HFF-Myc (cell line): ENCODE measurements at places on chromosomes 1 and 21.

DNA sequence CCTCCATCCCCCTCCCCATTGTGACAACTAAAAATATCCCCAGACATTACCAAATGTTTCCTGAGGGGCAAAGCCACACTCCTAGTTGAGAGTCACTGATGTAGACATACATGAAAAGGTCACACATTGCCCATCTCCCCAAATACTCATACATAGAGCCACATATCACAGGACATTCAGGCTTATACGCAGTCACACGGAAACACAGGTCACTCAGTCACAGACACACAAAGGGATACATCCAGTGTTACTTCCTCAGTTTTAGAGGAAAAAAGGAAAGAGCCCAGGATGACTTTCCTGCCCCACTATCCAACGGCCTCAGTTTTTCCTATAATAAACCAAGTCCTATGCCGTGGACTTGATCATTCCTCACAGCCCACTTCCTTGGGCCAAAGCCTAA lies 1.9 kb downstream of the SLC39A1 start:
- DNase-seq = no peak

DNA sequence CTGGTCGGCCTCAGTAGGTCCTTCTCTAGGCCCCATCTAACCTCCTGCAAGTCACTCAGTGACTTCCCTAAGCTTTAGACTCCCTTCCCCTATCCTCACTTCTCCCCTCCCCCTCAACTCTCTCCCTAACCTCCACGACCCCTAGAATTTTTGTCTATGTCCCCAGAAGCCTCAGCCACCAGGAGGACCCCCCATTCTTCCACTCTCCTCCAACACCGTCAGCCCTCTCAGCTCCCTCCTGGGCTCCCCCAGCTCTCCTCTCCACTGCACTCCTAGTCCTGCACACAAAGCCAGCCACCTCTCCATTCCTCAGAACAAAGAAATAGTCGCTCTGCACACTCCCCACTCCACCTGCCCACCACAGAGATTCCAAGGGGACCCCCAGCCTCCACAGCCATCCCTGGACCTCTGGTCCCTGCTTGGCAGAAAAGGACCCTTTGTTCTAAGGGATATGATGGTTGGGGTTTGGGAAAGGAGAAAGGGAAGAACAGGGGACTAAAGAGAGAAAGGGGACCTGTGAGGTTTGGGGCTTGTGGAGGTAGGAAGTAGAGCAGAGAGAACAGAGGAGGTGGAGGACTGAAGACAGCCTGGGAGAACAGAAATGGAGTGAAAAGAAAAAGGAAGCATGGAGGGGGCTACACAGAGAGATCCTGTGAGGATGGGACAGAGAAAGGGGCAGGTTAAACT lies 2.8 kb downstream of the ARHGEF2 start:
- DNase-seq = no peak

DNA sequence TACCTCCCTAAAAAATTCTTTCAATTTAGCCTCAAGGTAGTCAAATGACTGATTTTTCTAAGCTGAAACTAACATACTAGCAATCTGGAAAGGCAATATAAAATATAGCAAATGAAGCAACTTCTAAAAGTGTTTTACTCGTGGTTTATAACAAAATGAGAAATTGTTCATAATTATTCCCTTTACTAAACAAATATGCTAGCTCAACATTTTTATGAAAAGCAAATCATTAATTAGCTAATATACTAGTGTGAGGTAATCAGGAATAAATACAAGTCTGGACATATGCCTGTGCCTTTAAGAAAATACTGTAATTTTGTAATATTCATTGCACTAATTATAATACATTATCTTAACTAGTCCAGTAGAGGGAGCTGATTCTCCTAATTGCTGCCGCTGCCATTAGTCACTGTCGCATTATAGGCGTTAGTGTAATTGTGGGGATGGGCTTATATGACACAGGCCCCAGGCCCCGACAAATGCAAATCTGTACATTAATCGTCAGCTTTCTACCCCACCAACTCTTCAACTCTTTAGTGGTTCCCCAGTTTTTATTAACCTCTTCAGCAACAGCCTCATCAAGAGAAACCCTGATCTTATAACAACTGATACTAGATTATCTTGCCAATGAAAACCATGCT lies 160.9 kb downstream of the GABPA start:
- DNase-seq = no peak

GRCh38 chr1:115412286-115412685 lies 74.2 kb upstream of the NGF start:
- no peak for DNase-seq

DNA sequence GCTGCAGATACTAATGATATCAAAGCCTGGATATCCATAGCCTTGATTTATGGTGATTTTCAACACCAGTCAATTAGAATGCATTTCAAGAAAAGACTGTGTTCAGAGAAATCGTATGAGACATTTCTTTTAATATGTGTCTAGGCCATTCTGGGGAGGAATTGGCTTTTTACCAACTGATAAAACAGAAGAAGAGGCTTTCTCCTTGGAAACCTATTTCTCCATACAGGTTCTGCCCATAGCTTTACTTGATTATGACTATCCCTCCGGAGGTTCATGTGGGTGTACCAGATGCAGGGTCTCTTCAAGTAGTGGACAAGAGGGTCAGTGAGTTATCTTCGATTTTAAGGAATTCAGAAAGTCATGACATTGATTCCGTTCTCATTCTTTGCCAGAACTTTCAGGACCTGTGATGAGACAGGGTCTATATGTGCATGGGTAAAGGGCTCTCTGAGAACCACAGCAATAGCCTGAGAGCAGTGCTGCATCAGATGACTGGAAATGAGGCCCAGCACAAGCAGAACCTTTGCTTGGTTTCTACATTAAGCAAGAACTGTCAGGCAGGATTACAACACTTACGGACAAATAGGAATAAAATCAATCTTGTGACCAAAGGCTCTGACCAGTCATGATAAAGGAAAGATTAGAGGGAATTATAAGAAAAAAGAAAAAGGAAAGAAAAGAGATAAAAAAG lies 263.7 kb upstream of the SGIP1 start:
- no peak for DNase-seq

DNA sequence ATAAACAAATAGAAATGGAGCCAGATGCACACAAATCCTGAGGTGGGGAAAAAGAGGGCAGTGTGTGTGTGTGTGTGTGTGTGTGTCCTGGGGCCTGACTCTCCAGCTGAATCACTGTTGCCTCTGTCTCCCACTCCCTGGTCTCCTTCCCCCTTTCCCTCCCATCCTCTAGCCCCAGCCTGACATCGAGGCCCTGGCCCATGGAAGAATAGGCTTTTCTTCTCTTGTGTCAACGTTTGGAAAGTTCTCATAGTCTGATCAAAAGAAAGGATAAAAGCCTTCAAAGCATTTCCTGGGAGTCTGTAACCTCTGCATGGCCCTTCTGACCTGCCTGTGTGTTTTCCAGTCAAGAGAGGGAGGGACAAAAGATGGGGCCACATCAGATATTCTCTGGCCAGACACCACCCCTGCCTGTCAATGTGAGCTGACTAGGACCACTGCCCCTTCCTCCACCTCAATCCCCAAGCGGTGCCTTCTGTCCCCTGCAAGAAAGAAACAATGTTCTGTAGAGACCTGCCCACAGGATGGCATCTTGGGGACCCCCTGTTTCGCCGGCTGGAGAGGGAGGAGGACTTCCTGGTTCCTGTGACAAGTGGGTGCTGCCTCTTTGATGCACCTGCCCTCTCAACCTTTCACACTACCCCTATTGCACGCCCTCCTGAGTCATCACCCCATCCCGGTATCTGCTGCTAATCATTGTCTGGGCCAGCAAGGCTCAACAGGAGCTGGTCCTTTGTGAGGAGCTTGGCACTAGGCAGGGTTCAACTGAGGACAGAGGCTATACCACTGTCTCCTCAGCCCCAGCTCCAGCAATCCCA lies 16.2 kb downstream of the KCNJ10 start:
- no peak for DNase-seq

DNA sequence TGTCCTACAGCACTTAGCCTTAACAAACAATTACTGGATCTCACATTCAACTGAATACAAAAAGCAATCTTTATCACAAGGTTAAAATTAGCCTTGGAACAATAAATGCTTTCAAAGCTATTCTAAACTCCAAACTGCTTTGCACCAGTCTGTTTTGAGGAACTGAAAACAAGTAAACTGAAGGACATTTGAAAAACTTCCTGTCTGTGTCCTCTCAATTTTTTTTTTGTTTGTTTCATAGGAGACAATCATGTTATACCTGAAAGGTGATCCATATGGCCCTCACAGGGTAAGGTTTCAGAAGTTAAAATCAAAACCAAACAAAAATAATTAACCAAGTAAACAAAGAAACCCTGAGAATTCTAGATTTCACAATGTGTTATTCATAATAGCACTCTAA lies 459.1 kb downstream of the DPYD start:
- no peak for DNase-seq

- peak; percentile 65 for DNase-seq
Observed at GRCh38 chr1:58592522-58593134, 15.6 kb upstream of the TACSTD2 start.

- no peak for DNase-seq
Observed at GRCh38 chr1:37994886-37995566, 5.2 kb upstream of the SF3A3 start.

DNA sequence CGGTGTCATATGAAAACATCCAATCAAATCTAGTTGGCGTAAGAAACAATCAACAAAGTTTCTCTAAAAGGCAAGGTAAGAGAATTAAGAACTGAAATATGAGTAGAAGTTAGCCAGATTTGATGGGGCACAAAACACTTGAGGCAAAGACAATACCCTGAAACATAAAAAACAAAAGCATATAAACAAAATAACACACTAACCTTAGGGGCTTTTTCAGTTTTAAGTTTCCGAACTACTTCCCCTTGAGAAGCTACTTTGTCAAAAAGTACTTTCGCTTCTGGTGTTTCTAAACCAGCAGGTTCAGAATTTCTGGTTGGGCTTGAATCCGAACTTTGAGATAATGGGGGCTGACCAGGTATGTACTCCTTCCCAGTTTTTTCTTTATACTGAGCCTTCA lies 57.9 kb downstream of the EPRS1 start:
- DNase-seq = no peak
